ENCODE measurements at places on chromosomes 3 and 15. TPM values are rescaled to one million over a fixed set of nuclear protein-coding genes. Genes with fewer than 3 reads are reported as not detected.

Gene FRMD4B
- polyA plus RNA-seq: 6.7 TPM

DNA sequence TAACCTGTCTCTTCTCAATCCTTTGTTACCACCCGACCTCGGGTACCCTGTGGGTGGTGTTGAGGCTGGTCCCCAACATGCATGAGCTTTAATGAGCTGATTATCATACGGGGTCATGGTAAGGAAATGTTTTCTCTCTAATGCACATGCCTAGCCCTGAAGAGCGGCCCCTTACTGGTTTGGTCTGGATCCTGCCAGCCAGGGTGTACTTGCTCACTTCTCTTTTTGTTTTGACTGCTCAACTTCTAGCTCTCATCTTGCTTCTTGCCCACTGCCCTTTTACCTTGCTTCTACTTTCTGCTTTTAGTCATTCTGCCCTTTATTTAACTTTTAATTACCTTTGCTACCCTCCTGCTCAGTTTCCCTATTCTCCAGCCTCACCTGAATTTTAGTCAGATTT lies 44.3 kb upstream of the ACAD9 start:
- no peak for DNase-seq

DNA sequence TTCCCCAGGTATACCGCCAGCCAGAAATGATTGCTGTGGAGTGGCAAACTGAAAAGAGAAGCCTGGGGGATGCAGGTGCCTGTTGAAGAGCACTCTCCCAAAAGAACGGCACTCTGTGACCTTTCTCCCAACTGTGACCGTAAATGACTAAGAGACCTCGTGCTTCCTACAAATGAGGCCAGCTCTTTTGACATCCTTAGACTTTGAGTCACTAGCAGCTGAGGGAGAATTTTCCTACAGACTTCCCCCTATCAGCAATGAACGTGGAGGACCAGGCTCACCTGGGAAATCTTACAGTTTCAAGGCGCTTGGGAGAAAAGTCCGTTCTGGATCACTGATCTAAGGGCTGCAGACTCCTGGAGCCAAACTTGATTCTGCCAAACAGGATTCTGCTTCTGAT lies 8.6 kb downstream of the AQP9 start:
- DNase-seq: no peak

- DNase-seq: no peak
Measured at GRCh38 chr3:140180603-140181002, 245.6 kb downstream of the CLSTN2 start.

- DNase-seq: no peak
Measured at GRCh38 chr15:39585389-39585841, 4.5 kb downstream of the THBS1 start.

GRCh38 chr3:56839784-56840715 lies 38.3 kb upstream of the ARHGEF3 start:
- DNase-seq: no peak

Data from ovary (tissue), 10 donors.